Epithelial cell of proximal tubule (primary cell): ENCODE measurements at places on chromosomes 3 and 15. TPM values are rescaled to one million over a fixed set of nuclear protein-coding genes. Genes with fewer than 3 reads are reported as not detected.

SLC30A4 gene
- total RNA-seq, result 2.1 and 2.5 TPM in 2 replicates

ALDH1A3 gene
- 79.9 and 141 TPM in 2 replicates for total RNA-seq

THSD4 gene
- 23.9 and 73.5 TPM in 2 replicates for total RNA-seq

VEPH1 gene
- 3.7 and 20.7 TPM in 2 replicates for total RNA-seq

SLC28A2 gene
- not detected in 2 replicates for total RNA-seq

GUCA1C gene
- total RNA-seq, result 0.23 and 0.58 TPM in 2 replicates

TNNC1 gene
- 0.51 and 0.58 TPM in 2 replicates for total RNA-seq

ALDH1L1 gene
- 0.06 and 0.29 TPM in 2 replicates for total RNA-seq
